Left colon (tissue), 2 donors: ENCODE measurements at places on chromosomes 3 and 15. TPM values are rescaled to one million over a fixed set of nuclear protein-coding genes. Genes with fewer than 3 reads are reported as not detected.

Gene DBR1
- total RNA-seq, result 10.7 TPM

Gene CCR8
- total RNA-seq, result not detected

Gene IL16
- total RNA-seq, result 2.1 TPM

Gene SLC6A1
- 0.21 TPM for total RNA-seq

Gene CHCHD6
- 11.4 TPM for total RNA-seq

Gene TRAK1
- 81.2 TPM for total RNA-seq

Gene STAB1
- 51.4 TPM for total RNA-seq

Gene THSD4
- 45.5 TPM for total RNA-seq
